ENCODE measurements at places on chromosomes 2 and 18. TPM values are rescaled to one million over a fixed set of nuclear protein-coding genes. Genes with fewer than 3 reads are reported as not detected.

CCDC121 gene
- total RNA-seq: 3.0 TPM

HAAO gene
- 12.2 TPM for total RNA-seq

LOXHD1 gene
- total RNA-seq: not detected

ELOA2 gene
- total RNA-seq: not detected

UPP2 gene
- not detected for total RNA-seq

ZC3H6 gene
- total RNA-seq: 4.3 TPM

UGT1A1 gene
- total RNA-seq: not detected

KCNJ3 gene
- not detected for total RNA-seq

RAB27B gene
- 0.52 TPM for total RNA-seq

DSG4 gene
- not detected for total RNA-seq

PFN4 gene
- total RNA-seq: 0.43 TPM

Measured in bronchial smooth muscle cell (primary cell).